Stimulated activated CD4-positive, alpha-beta T cell treated with anti-CD3 and anti-CD28 coated beads, Interleukin-1b, Interleukin-23, amount 100 ng/mL, for 1 hour (primary cell): ENCODE measurements at places on chromosomes 7 and 10.

GRCh38 chr7:13282377-13282980 lies 595.0 kb downstream of the ARL4A start:
- no peak for DNase-seq

DNA sequence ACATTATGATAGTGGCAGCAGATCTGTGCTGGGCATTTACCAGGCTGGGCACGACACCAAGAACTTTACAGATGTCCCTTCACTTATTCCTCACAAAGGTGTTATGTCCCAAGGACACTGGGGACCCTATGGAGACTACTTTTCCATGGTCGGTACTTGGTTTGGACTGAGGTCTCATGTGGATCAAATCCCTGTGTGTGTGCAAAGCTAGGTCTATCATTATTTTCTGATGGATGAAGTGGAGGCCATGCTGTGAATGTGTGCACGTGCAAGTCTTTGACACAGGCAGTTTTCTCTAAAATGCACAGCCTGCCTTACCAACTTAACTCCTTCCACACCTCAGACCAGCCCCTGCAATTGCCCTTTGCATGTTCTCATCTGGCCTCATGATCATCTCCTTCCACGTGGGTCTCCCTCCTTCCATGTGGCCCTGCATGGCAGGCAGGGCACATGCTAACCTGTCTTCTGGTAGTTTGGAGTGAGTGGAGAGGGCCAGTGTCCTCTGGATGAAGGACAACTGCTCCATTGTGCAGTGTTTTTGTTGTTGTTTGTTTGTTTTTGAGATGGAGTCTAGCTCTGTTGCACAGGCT lies 16.0 kb upstream of the ZNF273 start:
- no peak for DNase-seq

DNA sequence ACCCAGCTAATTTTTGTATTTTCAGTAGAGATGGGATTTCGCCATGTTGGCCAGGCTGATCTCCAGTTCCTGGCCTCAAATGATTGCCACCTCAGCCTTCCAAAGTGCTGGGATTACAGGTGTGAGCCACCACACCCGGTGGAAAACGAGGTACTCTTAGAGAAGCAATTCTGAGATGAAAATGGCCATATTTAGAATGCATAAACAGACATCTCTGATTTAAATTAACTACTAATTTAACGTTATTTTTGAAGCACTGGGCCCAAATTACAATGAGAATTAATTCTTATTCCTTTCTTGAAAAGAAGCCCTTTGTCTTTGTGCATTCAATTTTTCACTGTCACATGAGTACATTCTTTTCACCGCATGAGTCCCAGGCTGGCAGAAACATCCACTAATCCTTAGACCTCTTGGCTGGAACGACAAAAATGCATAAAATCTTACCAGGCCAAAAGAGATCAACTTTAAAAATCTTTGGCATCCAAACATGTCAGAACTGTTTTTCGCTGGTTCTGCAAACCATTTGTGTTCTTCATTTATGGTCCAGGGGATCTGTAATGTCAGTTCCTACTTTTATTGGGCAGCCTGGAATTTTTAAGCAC lies 60.1 kb upstream of the CAPZA2 start:
- no peak for DNase-seq

DNA sequence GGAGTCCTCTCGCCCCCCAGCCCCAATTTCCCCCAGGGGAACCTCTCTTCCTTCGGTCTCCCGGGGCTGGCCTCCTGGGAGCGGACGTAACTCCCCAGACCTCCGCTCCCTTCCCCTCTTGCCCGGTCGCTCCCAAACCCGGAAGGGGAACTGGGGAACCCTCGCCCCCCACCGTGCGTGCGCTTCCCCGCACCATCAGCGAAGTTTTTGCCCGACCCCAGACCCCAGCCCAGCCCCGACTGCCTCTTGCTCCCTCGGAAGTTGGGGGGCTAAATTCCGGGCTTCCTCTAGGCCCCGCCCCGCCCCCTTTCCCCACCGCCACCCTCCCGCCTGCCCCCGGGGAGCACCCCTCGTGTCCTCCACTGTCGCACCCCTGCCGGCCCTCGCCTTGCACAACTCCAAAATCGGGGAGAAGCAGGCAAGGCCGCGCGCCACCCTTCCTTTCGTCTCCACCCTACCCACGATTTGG lies 436 bp downstream of the GNB2 start:
- no peak for DNase-seq

DNA sequence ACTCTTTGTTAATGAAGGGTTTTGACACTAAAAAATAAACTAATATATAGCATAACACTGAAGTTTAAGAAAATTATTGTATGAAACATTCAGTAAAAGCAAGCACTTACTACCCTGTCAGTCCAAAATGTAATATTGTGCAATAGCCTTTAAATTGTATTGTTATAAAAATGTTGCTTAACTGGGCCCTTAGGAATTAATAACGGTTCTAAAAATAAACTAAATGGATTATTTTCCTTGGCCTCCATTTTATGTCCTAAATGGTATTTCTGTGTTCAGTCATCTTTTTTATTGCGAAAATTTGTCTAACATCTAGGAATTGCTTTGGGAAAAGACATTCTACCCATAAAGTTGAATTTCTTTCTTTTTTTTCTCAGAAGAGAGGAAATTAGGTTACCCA lies 49.0 kb upstream of the ABI1 start:
- DNase-seq: no peak

- no peak for DNase-seq
These were observed 199.8 kb downstream of the JCAD start for GRCh38 chr10:29859521-29860130.
